ENCODE measurements at places on chromosomes 13 and 19. TPM values are rescaled to one million over a fixed set of nuclear protein-coding genes. Genes with fewer than 3 reads are reported as not detected.

DNA sequence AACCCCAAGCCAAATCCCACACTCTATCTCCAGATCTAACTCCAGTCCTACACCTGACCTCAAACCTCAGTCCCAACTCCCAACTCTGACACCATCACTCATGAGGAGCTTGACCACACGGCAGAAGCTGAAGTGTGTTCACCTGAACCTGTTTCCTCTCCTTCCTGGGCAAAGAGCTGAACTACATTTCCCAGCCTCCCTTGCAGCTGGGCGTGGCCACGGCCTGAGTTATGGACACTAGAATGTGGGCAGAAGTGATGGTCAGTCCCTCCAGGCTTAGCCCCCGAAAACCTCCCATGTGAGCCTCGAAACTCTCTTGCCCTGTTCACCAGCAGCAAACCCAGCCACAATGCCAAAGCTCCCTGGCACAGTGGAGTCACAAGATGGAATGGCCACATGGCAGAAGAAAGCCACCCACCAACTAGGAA is 19.5 kb upstream of the MEIS3 start:
- DNase-seq = peak; percentile 17

The MBD3L3 gene
- not detected for total RNA-seq

- no peak for DNase-seq
Observed at GRCh38 chr13:51303063-51303552, 36.4 kb upstream of the SERPINE3 start.

- DNase-seq = no peak
Observed at GRCh38 chr19:12954612-12954962, 2.4 kb downstream of the GADD45GIP1 start.

The CD70 gene
- total RNA-seq = not detected

- DNase-seq = peak; percentile 33
Observed at GRCh38 chr19:6318772-6319171, 14.6 kb downstream of the ACER1 start.

The CALR3 gene
- 0.26 TPM for total RNA-seq

- no peak for DNase-seq
Observed at GRCh38 chr19:16366433-16367260, 42.0 kb downstream of the KLF2 start.

DNA sequence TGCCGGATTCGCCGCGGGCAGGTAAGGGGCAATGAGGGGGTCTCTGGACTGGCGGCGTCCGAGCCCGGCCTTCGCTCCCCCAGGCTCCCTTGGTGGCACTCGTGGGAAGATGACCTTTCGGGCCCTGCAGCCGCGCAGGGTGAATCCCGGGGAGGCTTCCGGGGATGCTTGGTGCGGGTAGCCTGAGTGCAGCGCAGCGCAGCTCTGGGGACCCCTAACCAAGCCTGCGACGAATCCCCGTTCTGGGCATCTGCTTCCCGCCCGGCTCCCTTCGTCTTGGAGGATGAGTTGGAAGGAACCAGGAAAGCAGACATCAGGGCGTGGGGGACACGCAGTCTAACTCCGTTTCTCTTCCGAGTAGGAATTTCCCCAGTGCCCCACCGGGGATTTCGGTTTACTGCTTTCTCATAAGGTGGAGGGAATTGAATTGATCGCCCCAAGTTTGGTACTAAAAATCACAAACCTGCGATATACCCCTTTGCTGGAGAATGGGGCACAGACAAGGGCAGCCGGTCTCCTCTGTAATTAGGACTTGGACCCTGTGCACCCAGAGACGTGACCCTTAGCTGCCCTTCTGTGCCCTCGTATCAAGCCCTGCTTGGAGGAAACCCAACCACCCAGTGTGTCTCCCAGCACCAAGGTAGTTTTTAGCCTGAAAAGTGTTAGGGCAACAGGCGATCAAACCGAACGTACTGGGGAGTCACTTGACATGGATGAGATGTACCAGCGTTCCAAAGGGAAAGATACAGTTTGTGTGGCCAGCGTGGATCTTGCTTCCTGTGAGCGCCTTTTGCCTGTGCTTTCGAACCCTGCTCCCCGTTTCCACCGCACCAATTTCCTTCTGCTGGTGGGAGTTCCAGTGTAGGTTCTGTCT is 1.0 kb downstream of the GPC5 start:
- no peak for DNase-seq

The ODAD3 gene
- total RNA-seq = not detected

DNA sequence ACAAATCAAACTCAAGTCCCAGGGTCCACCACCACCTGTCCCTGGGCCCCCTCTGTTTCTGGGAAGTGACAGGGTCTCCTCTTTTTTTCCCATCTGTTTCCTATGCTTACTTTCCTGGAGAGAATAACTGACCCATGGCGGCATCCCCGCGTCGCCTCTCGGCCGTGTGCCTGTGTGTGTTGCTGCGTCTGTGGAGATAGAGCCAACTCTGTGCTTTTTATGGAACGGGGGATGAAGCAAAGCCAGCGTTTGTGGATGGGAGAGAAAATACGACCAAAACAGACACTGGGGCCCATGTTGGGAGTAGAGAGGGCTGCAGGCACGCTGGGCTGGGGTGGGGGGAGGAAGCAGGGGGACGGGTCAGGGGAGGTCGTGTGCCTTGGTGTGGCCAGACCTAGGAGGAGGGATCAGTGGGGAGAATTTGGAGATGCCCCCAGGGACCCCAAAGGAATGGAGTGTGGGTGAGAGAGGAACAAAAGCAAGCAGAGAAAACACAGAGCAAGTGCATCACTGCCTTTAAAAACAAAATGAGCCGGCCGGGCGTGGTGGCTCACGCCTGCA is 16.6 kb downstream of the PLK5 start:
- DNase-seq = no peak

GRCh38 chr19:33048806-33049676 is 15.6 kb downstream of the RHPN2 start:
- DNase-seq = peak; percentile 61

GRCh38 chr19:8705742-8706141 is 7.1 kb upstream of the ACTL9 start:
- DNase-seq = no peak

- no peak for DNase-seq
Observed at GRCh38 chr13:20230913-20231838, 943 bp downstream of the GJB6 start.

DNA sequence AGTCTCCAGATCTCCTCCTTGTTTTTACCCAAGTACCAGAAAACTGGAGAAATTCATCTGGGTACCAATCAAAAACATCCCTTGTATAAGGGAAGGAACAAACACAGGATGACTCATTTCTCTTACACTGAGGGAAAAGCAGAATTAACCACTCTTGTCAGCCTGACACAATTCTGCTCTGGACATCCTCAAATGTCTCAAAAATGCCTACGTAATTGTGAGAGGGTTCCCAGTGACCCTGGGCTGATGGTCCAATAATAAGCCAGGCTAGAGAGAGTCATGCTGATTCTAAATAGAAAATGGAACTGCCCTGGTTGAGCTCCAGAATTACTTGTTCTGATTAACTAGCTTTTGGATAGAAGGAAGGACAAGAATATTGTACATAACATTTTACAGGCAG is 14.5 kb downstream of the ZNF708 start:
- DNase-seq = no peak

DNA sequence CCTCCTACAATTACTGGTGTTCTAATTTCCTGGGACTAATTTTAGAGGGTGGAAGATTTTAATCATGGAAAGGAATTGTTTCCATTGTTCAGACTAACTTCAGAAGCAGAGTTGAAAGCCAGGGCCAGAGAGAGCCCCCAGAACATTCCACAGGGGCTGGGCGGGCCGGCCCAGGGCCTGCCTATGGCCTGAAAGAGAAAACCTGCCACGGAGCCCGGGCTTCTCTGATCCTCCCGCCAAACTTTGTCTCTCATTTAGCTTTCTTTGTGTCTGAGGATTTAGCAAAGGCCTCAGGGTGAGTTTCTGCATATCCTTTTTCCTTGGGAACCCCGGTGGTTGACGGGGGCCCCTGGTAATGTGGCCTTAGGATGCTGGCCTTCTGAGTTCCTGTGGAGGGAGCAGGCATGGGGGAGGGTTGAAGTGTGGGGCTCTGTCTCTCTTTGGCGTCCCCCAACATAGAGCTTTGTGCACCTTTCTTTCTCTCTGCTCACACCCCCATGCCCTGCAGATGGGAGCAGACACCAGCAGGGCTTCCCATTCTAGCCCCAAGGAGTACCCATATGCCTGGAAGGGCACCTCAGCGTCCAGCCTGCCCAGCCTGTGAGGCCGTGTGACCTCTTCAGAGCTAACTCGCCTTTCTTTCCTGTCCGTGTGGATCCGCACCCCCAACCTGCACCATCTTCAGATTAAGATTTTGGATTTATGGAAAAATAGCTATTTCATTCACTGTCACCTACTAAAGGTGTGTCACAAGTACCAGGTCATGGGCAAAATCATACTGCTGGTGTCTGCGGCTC is 539.5 kb downstream of the FGF9 start:
- DNase-seq = no peak

- DNase-seq = peak; percentile 26
Observed at GRCh38 chr13:43493496-43494000, 293.2 kb downstream of the ENOX1 start.

The CNN1 gene
- total RNA-seq = not detected

DNA sequence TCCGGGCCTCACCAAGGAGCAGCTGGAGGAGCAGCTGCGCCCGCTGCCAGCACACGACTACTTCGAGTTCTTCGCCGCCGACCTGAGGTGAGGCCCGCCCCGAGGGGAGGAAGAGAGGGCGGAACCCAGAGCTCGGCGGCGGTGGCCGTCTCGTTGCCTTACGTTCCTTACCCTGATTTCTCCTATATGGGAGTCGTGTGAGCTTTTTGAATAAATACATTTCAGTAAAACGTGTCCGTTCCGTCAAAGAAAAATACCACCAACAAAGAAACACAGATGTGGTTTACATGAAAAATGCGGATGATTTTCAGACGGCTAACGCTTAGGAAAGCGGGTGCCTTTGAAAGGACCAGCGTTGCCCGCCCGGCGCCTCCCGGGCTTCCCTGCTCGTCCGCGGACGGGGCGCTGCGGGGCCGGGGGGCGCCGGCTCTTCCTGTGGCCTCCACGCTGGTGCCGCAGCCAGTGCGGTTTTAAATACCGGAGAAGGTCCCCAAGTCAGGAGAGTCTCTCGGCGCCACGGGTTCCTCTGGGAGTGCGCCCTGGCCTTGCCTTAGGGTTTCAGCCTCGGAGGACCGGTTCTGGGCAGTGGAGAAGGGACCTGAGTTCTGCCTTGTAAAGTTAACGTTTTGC is 755 bp downstream of the UPF3A start:
- peak; percentile 60 for DNase-seq

The FAM216B gene
- not detected for total RNA-seq

DNA sequence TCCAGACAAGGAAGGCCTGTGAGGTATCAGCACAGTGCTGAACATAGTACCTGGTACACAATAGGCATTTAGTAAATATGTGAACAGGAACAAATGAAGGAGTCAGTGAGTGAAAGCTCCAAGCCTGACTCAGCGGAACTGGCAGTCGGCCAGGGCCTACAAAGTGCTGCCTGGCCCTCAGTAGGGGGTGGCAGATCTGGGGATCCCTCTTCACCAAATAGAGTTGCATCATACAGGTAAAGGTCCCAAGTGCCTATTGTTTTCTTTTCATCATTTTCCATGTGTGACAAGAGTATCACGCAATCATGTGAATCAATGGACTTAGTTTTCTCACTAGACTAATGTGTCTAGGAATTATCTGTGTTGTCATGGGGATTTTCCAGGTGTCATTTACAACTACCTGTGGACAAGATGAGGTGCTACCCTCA is 9.2 kb downstream of the CYP2B6 start:
- peak; percentile 64 for DNase-seq

Data from bronchial epithelial cell (primary cell).